Frontal cortex (tissue), 4 donors: ENCODE measurements at places on chromosomes 5 and 9. TPM values are rescaled to one million over a fixed set of nuclear protein-coding genes. Genes with fewer than 3 reads are reported as not detected.

DNA sequence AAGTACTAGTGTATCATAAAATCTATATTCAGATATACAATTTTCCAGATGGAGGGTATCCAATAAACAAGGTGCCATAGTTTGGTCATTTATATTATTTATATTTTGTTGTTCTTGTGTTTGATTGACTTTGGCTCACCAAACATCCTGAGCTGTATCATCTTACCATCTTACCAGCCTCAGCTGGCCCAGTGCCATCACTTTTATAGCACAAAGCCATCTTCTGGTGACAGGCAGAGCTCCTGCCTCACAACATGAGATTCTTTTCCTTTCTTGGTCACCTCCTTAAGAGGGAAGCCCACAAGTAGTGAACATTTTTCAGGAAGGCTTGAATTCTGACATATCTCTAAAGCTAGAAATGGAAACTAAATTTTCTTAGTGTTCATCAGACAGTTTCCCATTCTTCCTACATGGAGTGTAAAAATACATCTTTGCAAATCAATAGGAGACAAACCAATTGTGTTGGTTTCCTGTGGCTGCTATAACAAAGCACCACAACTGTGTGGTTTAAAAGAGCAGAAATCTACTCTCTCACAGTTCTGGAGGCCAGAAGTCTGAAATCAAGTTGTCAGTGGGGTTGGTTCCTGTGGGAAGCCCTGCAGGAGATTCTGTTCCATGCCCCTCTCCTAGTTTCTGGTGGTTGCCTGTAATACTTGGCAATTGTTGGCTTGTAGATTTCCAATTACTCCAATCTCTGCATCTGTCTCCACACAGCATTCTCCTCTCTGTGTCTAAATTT lies 341.8 kb downstream of the MAN2A1 start:
- no peak for DNase-seq

The TOR2A gene
- 7.3 TPM for total RNA-seq

The PCDHGB3 gene
- total RNA-seq = 8.2 TPM

GRCh38 chr9:100087218-100087617 lies 11.6 kb downstream of the ERP44 start:
- no peak for DNase-seq
